ENCODE measurements at places on chromosomes 11 and 22. TPM values are rescaled to one million over a fixed set of nuclear protein-coding genes. Genes with fewer than 3 reads are reported as not detected.

DNA sequence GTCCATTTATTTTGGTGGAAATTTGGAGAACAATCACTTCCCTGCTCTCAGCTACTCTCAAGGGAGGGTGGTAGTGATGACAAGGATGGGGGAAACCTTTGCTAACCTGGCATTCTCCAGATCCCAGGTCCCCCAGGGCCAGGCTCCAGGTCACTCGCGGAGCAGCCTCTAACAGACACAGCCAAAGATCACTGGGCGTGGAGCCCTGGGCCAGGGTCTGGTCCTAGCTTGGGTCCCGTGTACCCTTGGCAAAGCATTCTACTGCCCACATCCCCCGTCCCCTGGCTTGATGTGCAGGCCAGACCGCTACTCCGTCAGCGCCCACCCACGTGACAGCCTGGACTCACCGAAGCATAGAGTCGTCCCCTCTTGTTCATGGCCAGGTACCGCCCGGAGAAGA, 3.2 kb downstream of the FGF3 start:
- no peak for DNase-seq

DNA sequence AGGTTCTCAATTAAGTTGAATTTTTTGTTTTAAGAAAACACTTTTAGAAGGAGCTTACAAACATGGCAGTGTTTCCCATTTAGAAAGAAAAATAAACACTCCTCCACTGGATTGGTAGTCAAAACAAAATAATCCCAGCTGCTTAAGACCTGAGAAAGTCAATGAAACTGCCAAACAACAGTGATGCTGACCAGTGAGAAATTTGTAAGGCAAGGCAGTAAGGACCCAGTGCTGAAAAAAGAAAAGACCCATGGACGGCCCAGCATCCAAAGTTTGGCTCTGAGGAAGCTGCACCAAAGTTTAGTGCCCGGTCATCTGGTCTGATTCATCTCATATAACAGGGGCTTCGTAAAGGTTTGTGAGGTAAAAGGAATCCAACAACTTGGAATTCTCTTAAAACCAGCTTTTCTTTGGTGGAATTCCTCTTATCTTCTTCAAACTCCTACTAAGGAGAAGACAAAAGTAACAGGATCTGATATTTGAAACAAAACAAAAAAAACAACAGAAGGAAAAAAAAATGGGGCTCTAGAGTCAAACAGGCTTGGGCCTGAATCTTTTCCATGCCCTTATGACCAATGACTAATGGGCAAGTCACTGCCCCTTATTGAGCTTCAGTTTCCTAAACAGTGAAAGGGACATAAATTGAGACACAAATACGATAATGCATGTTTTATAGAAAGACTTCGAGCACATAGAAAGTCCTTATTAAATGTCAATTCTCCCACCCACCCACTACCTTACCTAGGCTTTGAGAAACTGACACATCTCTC, 383.0 kb upstream of the NARS2 start:
- no peak for DNase-seq

- no peak for DNase-seq
Observed at GRCh38 chr11:32231909-32232493, 141.1 kb downstream of the RCN1 start.

DNA sequence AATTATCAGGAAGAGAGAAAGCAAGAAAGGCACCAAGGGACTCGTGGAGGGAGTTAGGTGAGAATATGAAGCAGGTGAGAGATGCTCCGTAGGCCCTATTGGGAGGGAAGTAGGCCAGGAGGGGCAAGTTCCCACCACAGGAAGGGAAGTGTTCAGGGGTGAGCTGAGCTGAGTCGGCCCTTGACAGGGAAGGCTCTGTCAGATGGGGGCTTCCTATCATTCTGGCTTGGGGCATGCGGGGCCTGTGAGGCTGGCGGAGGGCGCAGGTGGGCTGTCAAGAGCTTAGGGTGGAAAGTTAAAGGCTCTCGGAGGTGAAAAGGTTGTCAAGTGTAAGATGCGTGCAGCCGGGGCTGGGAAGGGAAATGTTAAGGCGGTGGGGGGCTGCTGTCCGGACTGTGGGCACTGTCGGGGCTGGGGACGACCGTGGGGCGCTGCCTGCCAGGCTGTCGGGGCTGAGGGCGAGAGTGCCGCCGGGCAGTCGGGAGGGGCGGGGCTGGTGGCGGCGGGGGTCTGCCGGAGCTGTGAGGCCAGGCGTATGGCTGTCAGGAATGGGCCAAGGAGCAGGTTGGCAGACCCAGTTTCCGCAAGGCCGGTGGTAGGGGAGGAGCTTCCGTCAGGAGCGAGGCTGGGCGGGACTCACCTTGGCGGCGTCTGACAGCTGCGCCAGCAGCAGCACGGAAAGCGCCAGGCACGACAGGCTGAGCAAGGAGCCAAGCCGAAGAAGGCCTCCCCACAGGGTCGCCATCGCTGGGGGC, 496 bp downstream of the TMEM9B start:
- peak; percentile 54 for DNase-seq

DNA sequence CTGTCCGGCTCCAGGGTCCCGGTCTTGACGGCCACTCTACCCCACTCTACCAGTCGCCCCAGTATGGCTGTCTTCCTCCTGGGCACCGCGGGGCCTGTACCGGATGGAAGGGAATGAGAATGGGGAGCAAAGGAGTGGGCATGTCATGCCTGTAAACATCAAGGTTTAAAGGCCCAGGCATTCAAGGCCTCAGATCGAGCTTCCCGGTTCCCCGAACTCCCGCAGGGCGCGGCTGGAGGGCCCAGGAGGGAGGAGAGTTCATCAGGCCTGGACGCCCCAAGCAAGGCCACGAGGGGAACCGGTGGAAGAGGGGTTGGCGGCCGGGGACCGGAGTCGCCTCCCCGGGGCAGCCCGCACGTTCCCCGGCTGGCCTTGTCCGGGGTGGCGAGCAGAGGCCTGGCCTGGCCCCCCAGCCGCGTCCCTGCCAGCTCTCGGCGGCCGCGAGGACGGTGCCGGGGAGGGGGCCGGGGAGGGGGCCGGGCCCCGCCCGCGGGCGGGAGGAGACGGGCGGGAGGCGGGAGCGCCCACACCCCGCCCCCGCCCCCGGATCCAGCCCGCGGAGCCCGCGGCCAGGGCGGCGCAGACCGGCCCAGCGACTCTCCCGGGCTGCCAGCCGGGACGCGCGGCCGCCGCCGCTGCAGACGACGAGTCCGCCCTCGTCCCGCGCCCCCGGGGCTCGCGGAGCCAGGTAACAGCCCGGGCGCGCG, at the start of gene CDC42EP1:
Gene CDC42EP1, plus strand, starts transcription at position 580 of the 707 bp plus-strand sequence. CDS start 5,870 bp downstream, outside the sequence.
- no peak for DNase-seq

GRCh38 chr22:19519041-19519926, 4.9 kb downstream of the CLDN5 start:
- no peak for DNase-seq

GRCh38 chr22:19764299-19764593, 3.7 kb downstream of the TBX1 start:
- no peak for DNase-seq

- peak; percentile 89 for DNase-seq
Observed at GRCh38 chr11:75525433-75526191, at the start of gene GDPD5. TSS of gene GDPD5 (minus strand) at chr11:75525941. CDS start at chr11:75477735, 48,206 bp downstream.

- no peak for DNase-seq
Observed at GRCh38 chr11:36195496-36196354, 93.5 kb downstream of the COMMD9 start.

DNA sequence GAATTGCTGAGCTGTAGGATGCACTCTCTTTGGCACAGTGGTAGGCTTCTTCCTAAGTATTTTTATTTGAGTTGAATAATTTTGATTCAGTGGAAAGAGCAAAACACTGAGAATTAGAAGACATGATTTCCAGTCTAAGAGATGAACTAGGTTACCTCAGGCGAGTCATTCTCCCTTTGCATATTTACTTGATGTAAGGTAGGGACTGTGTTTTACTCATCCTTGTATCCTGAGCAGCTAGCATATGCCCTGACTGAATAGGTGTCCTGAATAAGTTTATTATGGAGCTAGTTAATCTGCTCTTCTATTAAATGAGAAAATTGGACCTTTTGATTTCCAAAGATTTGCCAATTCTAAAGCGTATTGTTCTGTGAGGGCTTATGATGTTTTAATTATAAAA, 50.7 kb downstream of the STIM1 start:
- no peak for DNase-seq

- DNase-seq, result no peak
Observed at GRCh38 chr11:17604201-17604914, 57.3 kb downstream of the OTOG start.

Gene ST3GAL4
- polyA plus RNA-seq, result 18.0 TPM

Gene SLC17A6
- not detected for polyA plus RNA-seq

Gene PDHX
- 5.0 TPM for polyA plus RNA-seq

Gene GGTLC3
- not detected for polyA plus RNA-seq

Gene SLC25A45
- polyA plus RNA-seq, result 4.1 TPM

Gene MPEG1
- polyA plus RNA-seq, result 273 TPM
